ENCODE measurements at places on chromosomes 6 and 20. TPM values are rescaled to one million over a fixed set of nuclear protein-coding genes. Genes with fewer than 3 reads are reported as not detected.

Gene ARG1
- total RNA-seq = not detected

Gene GLP1R
- total RNA-seq = not detected

- H3K4me1 ChIP-seq = no peaks in the 10 kb centered on the region
- H3K4me3 ChIP-seq = no peak overlapping the region
- no peaks in the 10 kb centered on the region for H3K36me3 ChIP-seq
Observed at GRCh38 chr20:12203981-12204380, 286.3 kb downstream of the BTBD3 start.

GRCh38 chr6:6709106-6709505 lies 120.6 kb downstream of the LY86 start:
- no peak overlapping the region for H3K27ac ChIP-seq
- H3K27me3 ChIP-seq = no peaks in the 10 kb centered on the region
- DNase-seq = no peak
- H3K4me3 ChIP-seq = no peak overlapping the region
- H3K4me1 ChIP-seq = peaks cover 25% of the 10 kb centered on the region
- H3K36me3 ChIP-seq = no peaks in the 10 kb centered on the region
